ENCODE measurements at places on chromosomes 5 and 9.

GRCh38 chr5:96344678-96345577, 88.1 kb downstream of the PCSK1 start:
- no peak for DNase-seq
- no peak overlapping the region for H3K27ac ChIP-seq
- no peaks in the 10 kb centered on the region for H3K27me3 ChIP-seq
- H3K36me3 ChIP-seq = no peaks in the 10 kb centered on the region
- no peaks in the 10 kb centered on the region for H3K4me1 ChIP-seq
- no peak overlapping the region for H3K4me3 ChIP-seq

GRCh38 chr5:152221721-152222629, 183.1 kb downstream of the NMUR2 start:
- H3K36me3 ChIP-seq = no peaks in the 10 kb centered on the region
- no peak for DNase-seq
- no peaks in the 10 kb centered on the region for H3K4me1 ChIP-seq
- H3K27ac ChIP-seq = no peak overlapping the region

- H3K36me3 ChIP-seq = no peaks in the 10 kb centered on the region
- no peak overlapping the region for H3K27ac ChIP-seq
- H3K4me1 ChIP-seq = no peaks in the 10 kb centered on the region
- H3K4me3 ChIP-seq = no peak overlapping the region
- DNase-seq = no peak
- peaks cover 2% of the 10 kb centered on the region for H3K27me3 ChIP-seq
Observed at GRCh38 chr5:133851521-133851920, 116.9 kb downstream of the C5orf15 start.

- no peak overlapping the region for H3K27ac ChIP-seq
- H3K36me3 ChIP-seq = peaks cover 3% of the 10 kb centered on the region
- peaks cover 9% of the 10 kb centered on the region for H3K4me1 ChIP-seq
- H3K27me3 ChIP-seq = no peaks in the 10 kb centered on the region
- no peak overlapping the region for H3K4me3 ChIP-seq
- DNase-seq = no peak
Observed at GRCh38 chr9:136868644-136869043, 2.5 kb upstream of the EDF1 start.

DNA sequence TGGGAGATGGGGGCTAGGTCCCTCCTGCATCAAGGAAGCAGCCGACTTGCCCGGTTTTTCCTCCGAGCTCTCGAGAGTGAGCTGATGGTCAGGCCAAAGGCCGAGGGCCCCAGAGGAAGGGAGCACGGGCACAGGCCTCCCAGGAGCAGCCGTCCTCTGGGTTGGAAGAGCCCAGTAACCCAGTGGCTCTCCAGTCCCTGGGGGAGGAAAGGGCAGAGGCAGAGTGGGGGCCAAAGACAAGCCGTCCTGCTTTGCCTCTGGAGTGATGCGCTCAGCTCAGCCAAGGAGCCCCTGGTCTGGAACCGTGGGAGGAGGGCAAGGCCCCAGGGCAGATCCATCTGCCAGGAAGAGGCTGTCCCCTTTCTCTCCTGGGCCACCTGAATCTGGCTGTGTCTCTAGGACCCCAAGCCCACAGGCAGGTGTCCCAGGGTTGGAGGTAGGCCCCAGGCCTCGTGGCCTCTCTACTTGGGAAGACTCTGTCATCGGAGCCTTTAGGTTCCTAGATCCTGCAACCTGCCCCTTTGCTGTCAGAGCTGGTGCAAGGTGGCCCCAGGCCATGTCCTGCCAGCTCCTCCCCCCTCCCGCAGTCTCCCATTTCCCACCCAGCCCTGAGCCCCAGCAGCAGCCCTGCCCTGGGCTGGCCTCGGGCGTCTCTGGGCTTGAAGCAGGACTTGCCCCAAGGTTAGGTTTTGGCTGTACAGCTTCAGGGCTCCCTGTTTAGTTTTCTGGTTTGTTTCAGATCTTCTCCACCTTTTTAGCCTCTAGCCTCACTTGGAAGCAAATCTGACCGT, 224.1 kb downstream of the CACNA1B start:
- no peak overlapping the region for H3K27ac ChIP-seq
- H3K4me1 ChIP-seq = no peaks in the 10 kb centered on the region
- no peaks in the 10 kb centered on the region for H3K36me3 ChIP-seq
- H3K27me3 ChIP-seq = no peaks in the 10 kb centered on the region
- H3K4me3 ChIP-seq = no peak overlapping the region

DNA sequence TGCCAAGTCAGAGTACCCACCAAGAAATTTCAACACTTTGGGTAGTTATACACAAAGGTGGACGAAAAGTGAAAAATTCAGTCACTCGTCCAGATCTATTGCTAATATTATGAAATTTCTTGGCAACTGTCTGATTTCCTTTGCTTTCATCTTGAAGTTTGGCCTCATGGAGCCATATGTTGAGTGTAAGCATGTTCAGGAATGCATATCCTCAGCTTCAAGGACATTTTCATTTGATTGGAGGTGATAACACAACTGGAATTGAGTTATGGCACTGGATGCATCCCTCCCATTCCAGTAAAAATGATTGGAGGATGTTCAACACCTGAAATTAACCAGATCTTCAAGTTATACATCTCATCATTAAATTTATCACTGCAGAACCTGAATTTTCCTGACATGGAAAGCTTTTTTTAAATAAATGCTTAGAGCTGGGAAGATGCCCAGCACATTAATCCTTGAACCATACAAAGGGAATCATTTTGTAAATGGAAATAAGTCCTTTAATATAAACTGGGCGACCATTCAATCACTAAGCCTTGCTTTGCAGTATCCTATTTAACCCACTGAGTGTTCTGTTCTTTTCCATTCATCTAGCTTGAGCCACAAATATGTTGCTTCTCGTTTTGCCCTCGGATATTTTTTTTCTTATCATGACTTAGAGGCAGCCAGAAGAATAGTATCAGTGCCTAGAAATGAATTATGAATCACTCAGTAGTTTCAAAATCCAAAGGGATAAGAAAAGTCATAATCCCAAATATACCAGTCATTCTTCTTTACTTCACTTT, 273.7 kb upstream of the PIK3R1 start:
- H3K4me1 ChIP-seq = no peaks in the 10 kb centered on the region
- DNase-seq = no peak
- no peak overlapping the region for H3K27ac ChIP-seq
- no peaks in the 10 kb centered on the region for H3K27me3 ChIP-seq
- H3K36me3 ChIP-seq = no peaks in the 10 kb centered on the region

GRCh38 chr9:99690573-99690972, 131.1 kb upstream of the NR4A3 start:
- H3K4me1 ChIP-seq = no peaks in the 10 kb centered on the region
- H3K36me3 ChIP-seq = no peaks in the 10 kb centered on the region
- DNase-seq = no peak
- no peak overlapping the region for H3K27ac ChIP-seq
- no peak overlapping the region for H3K4me3 ChIP-seq
